Left lung (tissue), 14 donors: ENCODE measurements at places on chromosomes 3 and 15.

- no peak for DNase-seq
These were observed 10.6 kb upstream of the PARL start for GRCh38 chr3:183895296-183895695.

GRCh38 chr3:385151-385550, 188.6 kb downstream of the CHL1 start:
- no peak for DNase-seq

DNA sequence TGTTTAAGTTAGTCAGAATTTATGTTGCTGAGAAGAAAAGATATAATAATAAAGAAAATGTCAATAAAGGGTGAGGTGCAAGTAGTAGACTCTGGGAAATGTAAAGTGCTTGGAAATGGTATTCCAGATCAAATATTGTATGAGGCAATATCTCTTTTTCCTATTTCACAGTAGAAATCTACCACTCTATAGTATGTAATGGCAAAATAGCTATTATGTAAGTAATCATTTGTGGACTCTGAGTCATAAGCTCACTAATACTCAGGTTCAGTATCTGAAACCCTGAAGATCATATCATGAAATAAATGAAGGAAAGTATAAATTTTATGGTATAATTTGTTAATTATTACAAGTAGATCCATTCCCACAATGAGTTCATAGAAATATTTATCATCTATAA, 322.1 kb downstream of the PYDC2 start:
- no peak for DNase-seq

DNA sequence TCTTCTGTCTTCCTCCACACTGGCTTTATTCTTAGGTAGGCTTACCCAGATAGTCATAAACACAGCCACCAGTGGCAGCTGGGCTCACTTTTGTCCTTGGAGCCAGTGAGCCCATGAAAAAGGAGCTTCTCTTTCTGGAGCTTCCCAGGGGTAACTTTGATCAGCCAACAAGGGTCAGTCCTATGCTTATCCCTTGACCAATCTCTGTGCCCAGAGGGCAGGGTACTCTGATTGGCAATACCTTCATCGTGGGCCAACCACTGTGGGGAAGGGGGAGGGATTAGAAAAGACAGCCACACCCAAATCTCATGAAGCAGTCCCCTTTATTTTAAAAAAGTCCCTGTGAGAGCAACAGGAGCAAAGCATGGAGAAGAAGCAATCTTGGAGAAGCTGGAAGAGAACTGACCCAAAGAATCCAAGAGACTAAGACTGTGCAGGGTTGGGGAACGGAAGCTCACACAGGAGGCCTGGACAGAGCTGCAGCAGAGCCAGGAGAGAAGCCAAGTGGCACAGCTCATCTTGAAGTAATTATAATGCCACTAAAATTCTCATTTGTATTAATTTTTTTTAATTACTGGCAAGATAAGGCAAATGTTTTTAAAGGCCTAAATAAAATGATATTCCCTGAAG, 70.4 kb downstream of the SSUH2 start:
- DNase-seq: no peak

- DNase-seq: no peak
These were observed 66.2 kb downstream of the SLC6A6 start for GRCh38 chr3:14468621-14468981.

DNA sequence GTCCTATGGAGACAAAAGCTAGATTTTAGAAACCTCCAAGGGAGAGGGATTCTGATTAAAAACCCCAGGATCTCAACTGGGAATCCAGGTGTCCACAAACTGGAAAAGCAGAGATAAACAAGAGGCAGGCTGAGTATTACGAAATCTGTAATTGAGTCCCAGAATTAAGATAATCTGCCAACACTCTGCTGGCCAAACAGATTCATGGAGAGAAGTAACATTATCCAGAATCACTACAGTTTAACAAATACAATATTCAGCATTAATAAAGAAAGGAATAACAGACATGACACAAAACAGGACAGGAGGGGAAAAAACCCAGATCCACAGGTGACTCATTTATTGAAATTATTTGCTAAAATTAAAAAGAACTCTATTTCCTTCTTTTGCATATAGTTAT, 227.2 kb upstream of the NANOGP8 start:
- DNase-seq: no peak

- DNase-seq: no peak
These were observed 375.0 kb downstream of the WDR72 start for GRCh38 chr15:53384417-53384816.
